ENCODE measurements at places on chromosomes 1 and 21. TPM values are rescaled to one million over a fixed set of nuclear protein-coding genes. Genes with fewer than 3 reads are reported as not detected.

Gene WDR4
- 8.0 TPM for total RNA-seq

Gene PYGO2
- 18.5 TPM for total RNA-seq

Gene CLIC6
- total RNA-seq, result under 0.01 TPM

Gene WNT9A
- total RNA-seq, result 0.36 TPM

Gene GBP6
- not detected for total RNA-seq

Gene ATP6V1G3
- 0.36 TPM for total RNA-seq

Gene CNTN2
- under 0.01 TPM for total RNA-seq

Gene TAS1R1
- total RNA-seq, result 0.29 TPM
